ENCODE measurements at places on chromosomes 2 and 18.

DNA sequence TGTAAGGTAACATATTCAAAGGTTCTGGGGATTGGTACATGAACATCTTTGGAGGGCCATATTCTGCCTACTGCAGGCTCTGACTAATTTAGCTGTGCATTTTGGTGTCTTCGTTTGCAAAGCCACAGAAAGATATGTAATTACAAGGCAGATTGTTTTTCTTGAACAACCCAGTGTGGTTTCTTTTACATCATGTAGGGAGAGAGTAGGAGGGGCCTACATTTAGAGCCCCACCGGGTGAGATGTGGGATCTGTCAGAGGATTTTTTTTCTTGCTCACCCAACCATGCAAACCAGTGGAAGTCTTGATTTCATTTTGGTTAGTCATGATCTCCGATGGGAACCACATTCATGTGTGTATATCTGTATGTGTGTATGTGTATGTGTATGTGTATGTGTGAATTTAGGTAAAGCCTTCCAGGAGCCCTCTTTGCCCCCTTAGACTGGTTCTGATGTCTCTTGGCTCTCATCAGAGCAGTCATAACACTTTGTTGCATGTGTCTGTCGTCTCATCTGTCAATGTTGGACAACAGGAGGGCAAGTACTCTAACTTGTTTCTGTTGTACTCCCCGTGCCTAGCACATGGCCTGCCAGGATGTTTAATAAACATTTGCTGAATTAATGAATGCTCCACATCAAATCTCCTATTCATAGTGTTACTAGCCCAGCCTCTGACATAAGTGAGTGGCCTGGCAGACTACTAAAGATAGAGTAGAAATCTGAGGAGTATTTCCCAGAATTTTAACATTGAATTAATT is 239.9 kb downstream of the MTX2 start:
- no peak for DNase-seq

- no peak for DNase-seq
Observed at GRCh38 chr2:216971593-216971992, 111.7 kb upstream of the TNP1 start.

DNA sequence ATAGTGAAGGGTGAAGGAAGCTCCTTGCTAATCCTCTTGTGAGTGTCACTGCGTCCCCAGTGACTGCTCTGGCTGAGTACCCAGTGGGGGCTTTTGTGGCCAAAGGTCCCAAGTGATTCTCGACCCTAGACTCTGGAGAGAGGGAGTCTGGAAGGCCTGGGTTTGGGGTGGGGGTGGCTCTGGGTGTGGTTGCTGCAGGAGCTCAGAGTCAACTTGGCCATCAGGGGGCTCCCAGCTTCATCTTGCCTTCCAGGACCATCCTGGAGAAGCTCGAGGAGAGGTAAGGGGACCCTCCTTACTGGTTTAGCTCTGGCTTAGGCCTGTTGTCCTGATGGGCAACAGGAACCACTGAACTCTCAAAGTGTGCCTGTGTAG is 592 bp downstream of the PSD4 start:
- no peak for DNase-seq

DNA sequence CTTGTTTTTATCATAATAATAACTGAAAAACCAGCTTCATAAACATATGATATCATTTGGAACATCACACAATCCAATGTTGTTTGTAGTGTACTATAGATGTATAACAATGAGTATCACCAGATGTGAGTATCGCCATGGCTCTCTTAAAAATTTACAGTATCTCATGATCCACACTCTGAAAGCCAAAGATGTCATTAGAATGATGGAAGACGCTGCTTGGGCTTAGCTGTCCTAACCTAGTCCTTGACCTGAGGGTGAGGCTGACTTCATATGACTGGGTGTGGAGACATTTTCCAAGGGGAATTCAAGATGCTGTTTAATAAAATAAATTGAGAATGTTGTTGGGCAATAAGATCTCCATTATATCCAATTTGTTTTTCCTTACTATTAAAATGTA is 242.6 kb downstream of the RIT2 start:
- no peak for DNase-seq

DNA sequence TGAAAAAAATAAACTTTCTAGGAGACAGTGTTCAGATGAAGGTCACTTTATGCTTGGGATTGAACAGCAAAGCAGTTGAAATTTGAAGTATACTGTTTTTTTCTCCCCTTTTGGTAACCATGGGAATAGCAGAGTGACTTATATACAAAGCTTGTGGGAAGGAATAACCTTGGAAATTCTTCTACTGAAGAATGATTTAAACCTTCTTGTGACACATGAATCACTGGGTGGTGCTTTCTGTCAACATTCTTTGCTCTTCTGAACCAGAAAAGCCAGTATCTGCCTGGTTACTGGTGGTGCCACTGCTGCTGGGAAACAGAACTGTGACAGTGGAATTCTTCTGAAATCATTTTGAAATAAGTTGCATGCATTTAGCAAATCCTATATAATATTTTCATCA is 39.4 kb upstream of the RND3 start:
- DNase-seq = no peak

- no peak for DNase-seq
Observed at GRCh38 chr2:118123561-118124232, 35.4 kb downstream of the INSIG2 start.

DNA sequence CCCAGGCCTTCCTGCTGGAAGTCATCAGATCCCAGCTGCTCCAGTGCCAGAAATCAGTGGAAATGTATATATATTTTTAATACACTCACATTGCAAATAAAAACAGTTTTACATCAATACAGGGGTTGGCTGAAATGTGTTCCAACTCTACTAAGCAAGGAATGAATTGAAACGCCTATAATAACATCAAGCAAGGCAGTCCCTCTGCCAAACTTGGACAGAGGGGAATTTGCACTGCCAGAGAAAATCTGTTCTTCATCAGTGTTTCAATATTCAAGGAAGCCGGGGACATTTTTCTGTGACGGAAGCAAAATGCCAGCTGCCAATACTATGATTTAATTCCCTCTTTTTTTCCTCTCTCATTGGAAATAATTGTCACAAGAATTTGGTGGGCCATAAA is 335.3 kb downstream of the TNS1 start:
- DNase-seq = no peak

DNA sequence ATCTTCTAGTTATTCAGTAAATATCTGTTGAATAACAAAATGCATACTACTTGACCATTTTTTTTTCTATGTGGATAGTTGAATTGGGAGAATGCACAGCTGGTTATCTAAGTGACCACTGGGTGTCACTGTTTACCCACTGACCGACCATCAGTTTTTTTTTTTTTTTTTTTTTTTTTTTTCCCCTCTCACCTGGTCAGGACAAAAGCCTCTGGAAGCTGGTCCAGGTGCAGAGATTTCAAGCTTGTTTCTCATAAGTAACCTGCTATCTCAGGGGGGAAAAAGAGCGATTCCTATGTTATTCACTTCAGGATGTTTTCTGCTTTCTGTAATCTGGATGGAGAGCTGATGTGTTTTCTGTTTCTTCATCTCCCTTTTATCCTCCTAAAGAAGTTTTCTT is 256.0 kb downstream of the DCDC2C start:
- DNase-seq = no peak

- DNase-seq = no peak
Observed at GRCh38 chr2:171307560-171307959, 126.2 kb downstream of the METTL8 start.

- no peak for DNase-seq
Observed at GRCh38 chr2:50379351-50379750, 652.6 kb downstream of the NRXN1 start.

GRCh38 chr2:186189816-186190215 is 296.2 kb upstream of the ZC3H15 start:
- DNase-seq = no peak

- no peak for DNase-seq
Observed at GRCh38 chr2:239264492-239264837, 136.4 kb downstream of the HDAC4 start.

GRCh38 chr2:105641389-105641811 is 103.3 kb upstream of the NCK2 start:
- no peak for DNase-seq

- DNase-seq = no peak
Observed at GRCh38 chr2:127864877-127865276, 6.9 kb upstream of the POLR2D start.

GRCh38 chr2:212892193-212892592 is 259.2 kb downstream of the IKZF2 start:
- DNase-seq = no peak

- DNase-seq = no peak
Observed at GRCh38 chr18:13635046-13635445, 91.3 kb downstream of the FAM210A start.

GRCh38 chr2:48050711-48051110 is 144.4 kb upstream of the FBXO11 start:
- no peak for DNase-seq

DNA sequence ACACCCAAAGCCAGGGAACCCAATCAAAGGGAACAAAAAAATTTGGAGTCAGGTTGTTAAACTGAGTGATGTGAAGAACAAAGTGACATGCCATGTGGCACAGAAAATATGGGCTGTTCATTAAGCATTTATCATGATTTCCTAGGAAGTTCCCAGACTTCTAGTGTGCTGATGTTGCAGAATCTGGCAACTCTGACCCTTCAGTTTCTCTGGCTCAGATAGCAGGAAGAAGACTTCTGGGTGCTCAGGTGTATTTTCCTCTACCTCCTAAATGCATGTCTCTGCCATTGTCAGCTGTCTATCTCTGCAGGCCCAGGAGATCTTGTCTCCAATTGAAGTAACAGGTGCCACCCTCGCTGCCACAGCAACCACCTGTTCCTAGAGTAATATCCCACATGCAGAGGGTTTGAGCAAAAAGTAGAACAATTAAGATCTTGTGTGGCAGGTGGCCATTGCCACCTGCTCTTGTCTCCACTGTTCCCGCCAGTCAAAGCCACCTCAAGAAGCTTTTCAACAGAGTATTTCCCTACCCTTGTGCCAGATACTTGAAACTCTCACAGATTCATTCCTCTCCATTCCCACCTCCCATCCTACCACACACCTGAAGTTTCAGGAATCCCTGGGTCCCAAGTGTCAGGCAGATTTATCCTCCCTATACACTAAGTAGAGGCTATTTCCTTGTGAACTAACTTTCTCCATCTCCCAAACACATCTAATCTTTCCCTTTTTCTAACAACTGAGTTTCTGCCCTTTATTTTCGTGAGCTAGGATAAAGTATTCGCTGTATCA is 533.7 kb upstream of the CHAC2 start:
- no peak for DNase-seq

DNA sequence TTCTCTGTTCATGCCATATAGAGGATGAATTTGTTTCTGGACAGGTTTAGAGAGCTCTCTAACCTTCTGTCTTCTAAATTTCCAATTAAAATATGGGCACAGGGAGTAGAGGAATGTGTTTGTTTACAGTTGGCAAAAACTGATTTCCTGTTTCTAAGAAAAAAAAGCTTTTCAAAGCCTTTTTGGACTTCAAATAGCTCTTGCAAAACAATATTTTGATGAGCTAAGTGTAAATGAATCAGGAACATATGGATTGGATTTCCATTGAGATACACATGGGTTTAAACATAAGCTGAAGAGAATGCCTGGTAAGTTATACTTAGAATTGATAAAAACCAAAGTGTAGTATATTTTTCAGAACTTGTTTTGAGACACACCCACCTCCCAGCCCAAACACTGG is 677.5 kb downstream of the NYAP2 start:
- no peak for DNase-seq

DNA sequence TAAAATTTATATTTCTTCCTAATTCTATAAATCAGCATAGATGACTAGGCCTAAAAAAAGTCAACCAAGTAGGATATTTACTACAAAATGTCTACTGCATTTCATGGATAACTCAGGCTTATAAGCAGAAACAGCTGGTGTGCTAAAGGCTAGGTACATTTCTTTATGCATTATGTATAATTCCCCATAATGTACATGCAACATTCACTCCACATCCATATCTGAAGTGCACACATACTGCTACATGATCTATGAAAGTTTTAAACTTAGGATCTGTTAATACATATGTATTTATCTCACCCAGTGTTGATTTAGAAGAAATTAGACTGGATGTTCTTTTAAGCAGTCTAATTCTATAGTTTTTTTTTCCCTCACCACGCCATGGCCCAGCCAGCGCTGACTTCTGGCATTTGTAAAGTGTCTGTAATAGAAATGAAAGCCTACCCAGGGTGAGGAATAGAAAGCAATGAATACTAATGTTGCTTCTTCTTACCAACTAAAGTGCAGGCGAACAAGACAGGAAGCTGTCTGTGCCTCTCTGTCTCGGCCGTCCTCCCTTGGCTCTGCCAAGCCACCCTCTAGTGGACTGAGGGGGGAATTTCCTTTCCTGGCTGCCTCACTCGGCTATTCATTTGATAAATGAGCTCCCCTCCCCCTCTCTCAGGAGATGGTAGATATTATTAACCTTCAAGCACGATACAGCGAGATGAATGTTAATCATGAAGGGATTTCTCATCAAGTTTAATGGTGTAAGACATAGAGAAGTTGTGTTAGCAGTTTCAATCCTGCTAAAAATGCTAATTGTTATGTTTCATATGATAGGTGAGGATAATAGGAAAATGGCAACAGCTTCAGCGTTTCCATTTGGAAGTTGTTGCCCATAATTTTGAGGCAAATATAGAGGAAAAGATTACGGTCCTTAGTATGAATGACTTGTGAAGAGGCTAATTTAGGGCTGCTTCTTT is 384.5 kb downstream of the MTX2 start:
- peak; percentile 4 for DNase-seq

- no peak for DNase-seq
Observed at GRCh38 chr2:8640498-8640897, 41.4 kb upstream of the ID2 start.

DNA sequence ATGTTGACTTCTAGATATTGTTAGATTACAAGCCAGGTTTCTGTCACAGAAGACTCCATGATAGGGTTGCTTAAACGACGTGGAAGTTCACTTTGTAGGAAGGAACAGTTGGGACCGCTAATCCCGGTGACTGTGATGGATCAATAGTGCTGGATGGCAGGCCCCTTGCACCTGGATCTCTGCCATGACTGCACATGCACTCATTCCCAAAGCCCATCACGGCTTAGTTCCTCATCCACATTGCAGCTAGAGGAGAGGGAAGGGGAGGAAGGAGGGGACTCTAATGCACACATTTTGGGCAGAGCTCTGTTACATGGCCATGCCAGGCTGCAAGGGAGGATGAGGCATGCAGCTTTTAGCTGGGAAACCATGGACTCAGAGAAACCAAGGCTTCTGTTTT is 773.7 kb upstream of the RAB6C start:
- no peak for DNase-seq

DNA sequence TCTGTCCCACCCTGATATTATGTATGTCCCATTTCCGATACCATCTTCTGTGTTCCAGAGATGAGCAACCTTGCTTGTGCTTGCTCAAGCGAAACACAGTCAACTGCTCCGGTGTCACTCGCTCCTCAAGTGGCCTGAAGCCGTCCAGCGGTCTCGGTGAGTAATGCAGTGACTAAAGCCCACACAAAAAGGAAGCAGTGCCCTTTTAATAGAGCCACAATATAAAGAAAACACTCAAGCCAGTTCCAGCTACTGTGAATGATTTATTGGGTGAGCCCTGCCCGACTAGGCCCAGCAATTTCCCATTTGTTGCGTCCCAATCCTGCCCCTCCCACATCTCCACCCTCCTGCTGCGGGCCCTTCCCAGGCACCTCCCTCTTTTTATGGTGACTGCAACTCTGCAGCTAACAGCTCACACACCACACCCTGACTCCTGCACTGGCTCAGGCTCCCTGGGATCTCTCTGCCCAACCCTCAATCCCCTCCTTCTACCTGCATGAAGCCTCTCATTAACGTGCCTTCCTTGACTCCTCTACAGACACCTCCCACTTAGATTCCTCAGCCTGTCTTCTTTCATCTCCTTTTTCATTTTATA is 44.2 kb upstream of the DSC1 start:
- no peak for DNase-seq
